Activated CD8-positive, alpha-beta T cell treated with anti-CD3 and anti-CD28 coated beads, Interleukin-2, amount 10 ng/mL, durations not matched to agents 7 days and 5 days (primary cell): ENCODE measurements at places on chromosomes 13 and 19. TPM values are rescaled to one million over a fixed set of nuclear protein-coding genes. Genes with fewer than 3 reads are reported as not detected.

DNA sequence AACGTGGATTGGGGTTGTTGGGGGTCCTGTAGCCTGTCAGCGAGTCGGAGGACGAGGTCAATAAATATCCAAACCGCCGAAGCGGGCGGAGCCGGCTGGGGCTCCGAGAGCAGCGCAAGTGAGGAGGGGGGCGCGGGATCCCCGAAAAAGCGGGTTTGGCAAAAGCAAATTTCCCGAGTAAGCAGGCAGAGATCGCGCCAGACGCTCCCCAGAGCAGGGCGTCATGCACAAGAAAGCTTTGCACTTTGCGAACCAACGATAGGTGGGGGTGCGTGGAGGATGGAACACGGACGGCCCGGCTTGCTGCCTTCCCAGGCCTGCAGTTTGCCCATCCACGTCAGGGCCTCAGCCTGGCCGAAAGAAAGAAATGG is 754 bp upstream of the SIX5 start:
- peak overlapping the region; percentile 81 for H3K4me3 ChIP-seq
- H3K36me3 ChIP-seq, result no peaks in the 10 kb centered on the region
- H3K27me3 ChIP-seq, result peaks cover 27% of the 10 kb centered on the region
- peak overlapping the region; percentile 74 for H3K27ac ChIP-seq
- DNase-seq, result peak; percentile 76

CFAP97D2 gene
- not detected for total RNA-seq

MAP4K1 gene
- 269 TPM for total RNA-seq

PNMA8C gene
- total RNA-seq, result 0.08 TPM

GRCh38 chr19:54551950-54552912 is 21.4 kb upstream of the LILRA2 start:
- H3K4me1 ChIP-seq, result peaks cover 12% of the 10 kb centered on the region
- peak; percentile 15 for DNase-seq
- H3K27me3 ChIP-seq, result peaks cover 11% of the 10 kb centered on the region
- no peak overlapping the region for H3K4me3 ChIP-seq
- no peaks in the 10 kb centered on the region for H3K36me3 ChIP-seq

- no peak overlapping the region for H3K4me3 ChIP-seq
- H3K27ac ChIP-seq, result no peak overlapping the region
- no peaks in the 10 kb centered on the region for H3K27me3 ChIP-seq
- DNase-seq, result no peak
- no peaks in the 10 kb centered on the region for H3K4me1 ChIP-seq
Observed at GRCh38 chr19:56873493-56873892, 33.0 kb upstream of the PEG3 start.

DNA sequence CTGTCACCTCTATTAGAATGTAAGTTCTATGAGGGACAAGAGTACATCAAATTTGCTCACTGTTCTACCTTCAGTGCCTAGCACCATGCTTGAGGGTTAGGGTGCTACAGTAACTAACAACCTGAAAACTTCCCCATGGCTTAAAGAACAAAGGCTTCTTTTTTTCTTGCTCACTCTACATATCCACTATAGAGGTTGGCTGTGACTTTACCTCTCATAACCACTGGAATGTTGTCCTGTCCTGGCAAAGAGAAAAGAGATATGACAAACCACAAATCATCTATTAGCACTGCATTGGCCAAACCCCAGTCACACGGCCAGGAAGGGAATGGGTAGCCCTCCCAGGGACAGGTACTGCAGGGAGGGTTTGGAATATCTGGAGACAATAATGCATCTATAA is 23.2 kb upstream of the ACOD1 start:
- H3K27ac ChIP-seq, result no peak overlapping the region
- no peaks in the 10 kb centered on the region for H3K36me3 ChIP-seq
- peaks cover 3% of the 10 kb centered on the region for H3K4me1 ChIP-seq
- peaks cover 13% of the 10 kb centered on the region for H3K27me3 ChIP-seq

ZNF583 gene
- total RNA-seq, result 4.6 TPM

PSG6 gene
- not detected for total RNA-seq

POU4F1 gene
- 0.13 TPM for total RNA-seq

CEACAM3 gene
- not detected for total RNA-seq

GRCh38 chr13:30477346-30478195 is 11.8 kb upstream of the HMGB1 start:
- no peak overlapping the region for H3K27ac ChIP-seq
- H3K4me1 ChIP-seq, result no peaks in the 10 kb centered on the region
- peaks cover 11% of the 10 kb centered on the region for H3K27me3 ChIP-seq
- no peak overlapping the region for H3K4me3 ChIP-seq
- no peak for DNase-seq
- H3K36me3 ChIP-seq, result no peaks in the 10 kb centered on the region

F2RL3 gene
- 0.74 TPM for total RNA-seq

DNA sequence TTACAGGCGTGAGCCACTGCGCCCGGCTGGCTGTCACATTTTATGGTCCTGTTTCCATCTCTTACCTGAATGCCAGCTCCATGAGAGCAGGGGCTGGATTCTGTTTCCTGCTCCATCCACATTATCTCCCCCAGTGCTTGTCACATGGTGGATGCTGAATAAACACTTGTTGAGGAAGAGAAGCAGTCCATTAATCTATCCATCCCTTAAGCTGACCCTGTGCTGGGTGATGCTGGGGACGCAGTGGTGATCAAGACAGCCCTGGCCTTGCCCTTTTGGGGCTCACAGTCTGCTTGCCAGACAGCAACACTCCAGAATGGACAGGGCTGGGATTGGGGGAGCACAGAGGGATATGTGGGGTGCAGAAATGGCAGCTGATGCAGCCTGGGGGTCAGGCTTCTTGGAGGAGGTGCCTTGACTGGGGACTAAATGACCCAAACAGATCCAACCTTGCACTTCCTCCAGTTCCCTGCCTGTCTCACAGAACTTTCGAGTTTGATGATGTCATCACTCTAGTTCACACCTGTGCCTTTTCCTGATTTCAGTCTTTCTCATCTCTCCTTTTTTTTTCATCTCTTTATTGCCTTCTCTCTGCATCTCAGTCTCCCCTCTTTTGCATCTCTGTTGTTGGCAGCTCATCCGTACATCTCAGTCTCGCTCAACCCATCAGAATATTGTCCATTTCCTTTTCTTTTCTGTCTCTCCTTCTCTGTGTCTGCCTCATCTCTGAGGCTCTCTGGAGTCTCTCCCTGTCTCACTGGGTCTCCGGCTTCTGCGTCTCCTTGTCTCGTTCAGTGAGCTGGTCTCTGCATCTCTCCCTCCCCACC is 4.6 kb downstream of the IRF2BP1 start:
- no peaks in the 10 kb centered on the region for H3K36me3 ChIP-seq
- H3K27me3 ChIP-seq, result peaks cover 17% of the 10 kb centered on the region
- peaks cover 36% of the 10 kb centered on the region for H3K4me1 ChIP-seq
- no peak for DNase-seq
- H3K4me3 ChIP-seq, result no peak overlapping the region
- H3K27ac ChIP-seq, result no peak overlapping the region

DNA sequence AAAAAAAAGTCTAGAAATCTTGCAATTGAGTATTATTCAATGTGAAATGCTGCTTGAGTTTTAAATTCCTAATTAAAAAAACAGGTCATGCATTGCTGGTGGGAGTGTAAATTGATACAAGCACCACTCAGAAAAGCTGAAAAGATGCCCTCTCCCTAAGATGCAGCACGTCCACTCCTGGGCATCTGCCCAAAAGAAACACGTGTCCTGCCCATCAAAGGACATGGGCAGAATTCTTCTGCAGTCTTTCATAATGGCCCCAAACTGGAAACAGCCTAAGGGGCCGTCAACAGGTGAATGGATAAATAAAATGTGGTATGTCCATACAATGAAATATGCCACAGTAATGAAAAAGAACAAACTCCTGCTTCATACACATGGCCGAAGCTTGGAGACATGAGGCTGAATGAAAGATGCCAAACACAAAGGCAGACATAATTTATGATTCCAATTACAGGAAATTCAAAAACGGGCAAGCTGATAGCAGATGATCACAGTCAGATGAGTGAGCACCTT is 7.8 kb downstream of the POU2F2 start:
- no peak for DNase-seq
- H3K27me3 ChIP-seq, result no peaks in the 10 kb centered on the region
- peaks cover 15% of the 10 kb centered on the region for H3K36me3 ChIP-seq
- no peak overlapping the region for H3K27ac ChIP-seq

FPR1 gene
- not detected for total RNA-seq

DNA sequence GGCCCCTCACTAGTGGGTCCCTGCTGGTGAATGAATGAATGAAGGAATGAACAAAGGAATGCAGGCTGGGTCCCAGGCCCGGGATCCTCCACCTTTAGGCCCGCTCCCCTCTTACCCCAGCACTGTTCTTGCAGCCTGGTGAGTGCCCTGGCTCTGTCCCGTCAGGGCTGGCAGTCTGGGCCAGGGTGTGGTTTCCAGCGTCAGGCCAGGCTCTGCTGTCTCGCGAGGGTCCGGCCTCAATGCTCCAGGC is 317 bp downstream of the LYL1 start:
- peaks cover 51% of the 10 kb centered on the region for H3K4me1 ChIP-seq
- no peak overlapping the region for H3K27ac ChIP-seq
- H3K4me3 ChIP-seq, result peak overlapping the region; percentile 45

GRCh38 chr19:12757544-12758274 is 6.1 kb downstream of the BEST2 start:
- peak overlapping the region; percentile 31 for H3K4me3 ChIP-seq
- DNase-seq, result peak; percentile 72
- H3K36me3 ChIP-seq, result no peaks in the 10 kb centered on the region
- H3K27ac ChIP-seq, result no peak overlapping the region

NLRP11 gene
- not detected for total RNA-seq

- no peaks in the 10 kb centered on the region for H3K36me3 ChIP-seq
- no peak for DNase-seq
- no peaks in the 10 kb centered on the region for H3K4me1 ChIP-seq
- H3K4me3 ChIP-seq, result no peak overlapping the region
- H3K27me3 ChIP-seq, result no peaks in the 10 kb centered on the region
- no peak overlapping the region for H3K27ac ChIP-seq
Observed at GRCh38 chr13:60661521-60661920, 264.5 kb downstream of the TDRD3 start.

EIF3K gene
- total RNA-seq, result 325 TPM

SIGLEC6 gene
- 0.29 TPM for total RNA-seq

DNA sequence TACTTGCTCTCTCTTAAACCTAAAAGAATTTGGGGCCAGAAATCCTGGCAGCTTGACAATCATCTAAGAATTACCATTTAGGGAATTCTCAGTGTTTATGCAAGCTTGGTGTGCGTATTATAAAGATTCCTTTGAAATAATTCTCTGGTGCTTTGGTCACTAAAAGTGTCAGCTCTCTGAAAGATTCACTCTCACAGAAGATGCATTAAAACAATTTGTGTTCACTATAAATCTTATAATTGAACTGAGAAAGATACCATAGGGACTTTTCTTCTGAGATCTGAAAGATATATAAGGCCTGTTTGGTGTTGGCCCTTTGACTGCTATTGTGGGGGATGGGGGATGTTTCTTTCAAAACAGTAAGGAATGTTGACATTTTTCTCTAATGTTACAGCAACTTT is 27.3 kb downstream of the EPSTI1 start:
- no peak for DNase-seq
- H3K4me1 ChIP-seq, result peaks cover 4% of the 10 kb centered on the region
- no peaks in the 10 kb centered on the region for H3K27me3 ChIP-seq

NTN5 gene
- total RNA-seq, result 0.55 TPM

DNA sequence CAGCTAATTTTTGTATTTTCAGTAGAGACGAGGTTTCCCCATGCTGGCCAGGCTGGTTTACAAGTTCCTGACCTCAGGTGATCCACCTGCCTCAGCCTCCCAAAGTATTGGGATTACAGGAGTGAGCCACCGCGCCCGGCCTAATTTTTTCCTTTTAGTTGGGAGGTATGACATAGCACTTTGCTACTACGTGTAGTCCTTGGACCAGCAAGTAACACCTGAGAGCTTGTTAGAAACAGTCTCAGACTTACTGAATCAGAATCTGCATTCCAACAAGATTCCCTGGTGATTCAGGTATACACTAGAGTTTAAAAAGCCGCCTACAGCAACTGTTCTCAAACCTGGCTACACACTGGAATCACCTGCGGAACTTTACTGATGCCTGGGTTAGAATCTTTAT is 1.8 kb upstream of the FARP1 start:
- no peaks in the 10 kb centered on the region for H3K36me3 ChIP-seq
- H3K27ac ChIP-seq, result no peak overlapping the region
- no peak for DNase-seq
- no peak overlapping the region for H3K4me3 ChIP-seq
- peaks cover 12% of the 10 kb centered on the region for H3K4me1 ChIP-seq

- DNase-seq, result no peak
- H3K4me3 ChIP-seq, result no peak overlapping the region
- H3K27me3 ChIP-seq, result no peaks in the 10 kb centered on the region
Observed at GRCh38 chr19:430701-431100, 21.8 kb upstream of the C2CD4C start.

DNA sequence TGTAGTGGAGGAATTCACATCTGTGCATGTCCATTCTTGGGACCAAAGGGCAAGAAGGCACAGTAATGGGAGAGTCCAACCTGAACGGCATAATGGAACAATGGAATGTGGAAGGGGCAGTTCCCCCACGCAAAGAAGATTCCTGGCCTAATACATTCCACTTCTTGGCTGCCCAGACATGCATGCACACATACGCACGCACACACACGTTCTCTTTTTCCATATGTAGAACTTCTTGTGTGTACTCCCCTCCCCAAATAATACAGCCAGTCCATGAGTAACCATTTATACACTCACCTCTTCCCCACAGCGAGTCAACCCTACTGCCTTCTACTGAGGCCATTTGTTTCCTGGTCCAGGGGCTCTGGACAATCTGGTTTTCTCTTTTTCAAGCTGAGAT is 6.0 kb upstream of the STK24 start:
- no peaks in the 10 kb centered on the region for H3K27me3 ChIP-seq
- no peak overlapping the region for H3K4me3 ChIP-seq
- DNase-seq, result no peak
- no peaks in the 10 kb centered on the region for H3K36me3 ChIP-seq
- H3K27ac ChIP-seq, result no peak overlapping the region

- H3K27ac ChIP-seq, result no peak overlapping the region
- no peaks in the 10 kb centered on the region for H3K36me3 ChIP-seq
- H3K4me1 ChIP-seq, result no peaks in the 10 kb centered on the region
- no peak overlapping the region for H3K4me3 ChIP-seq
- DNase-seq, result no peak
Observed at GRCh38 chr13:71118779-71119364, 748.1 kb downstream of the DACH1 start.

- peaks cover 20% of the 10 kb centered on the region for H3K36me3 ChIP-seq
- no peak overlapping the region for H3K27ac ChIP-seq
- no peaks in the 10 kb centered on the region for H3K27me3 ChIP-seq
- peaks cover 47% of the 10 kb centered on the region for H3K4me1 ChIP-seq
Observed at GRCh38 chr13:42276683-42277082, 4.7 kb downstream of the AKAP11 start.

- DNase-seq, result peak; percentile 88
- H3K27ac ChIP-seq, result no peak overlapping the region
- peaks cover 8% of the 10 kb centered on the region for H3K27me3 ChIP-seq
- peaks cover 4% of the 10 kb centered on the region for H3K4me1 ChIP-seq
- no peaks in the 10 kb centered on the region for H3K36me3 ChIP-seq
Observed at GRCh38 chr19:47391510-47392223, 27.7 kb downstream of the MEIS3 start.

GRCh38 chr19:41702171-41702651 is 6.2 kb upstream of the CEACAM5 start:
- peaks cover 2% of the 10 kb centered on the region for H3K4me1 ChIP-seq
- no peak overlapping the region for H3K27ac ChIP-seq
- no peaks in the 10 kb centered on the region for H3K36me3 ChIP-seq
- no peak overlapping the region for H3K4me3 ChIP-seq
